Activated naive CD8-positive, alpha-beta T cell treated with anti-CD3 and anti-CD28 coated beads, Interleukin-2, amount 10 ng/mL, durations not matched to agents 7 days and 5 days (primary cell): ENCODE measurements at places on chromosomes 3 and 15. TPM values are rescaled to one million over a fixed set of nuclear protein-coding genes. Genes with fewer than 3 reads are reported as not detected.

GRCh38 chr3:109545746-109546145, 208.4 kb upstream of the DPPA4 start:
- peaks cover 5% of the 10 kb centered on the region for H3K27me3 ChIP-seq
- H3K4me3 ChIP-seq: no peak overlapping the region
- DNase-seq: no peak
- peaks cover under 1% of the 10 kb centered on the region for H3K36me3 ChIP-seq

DNA sequence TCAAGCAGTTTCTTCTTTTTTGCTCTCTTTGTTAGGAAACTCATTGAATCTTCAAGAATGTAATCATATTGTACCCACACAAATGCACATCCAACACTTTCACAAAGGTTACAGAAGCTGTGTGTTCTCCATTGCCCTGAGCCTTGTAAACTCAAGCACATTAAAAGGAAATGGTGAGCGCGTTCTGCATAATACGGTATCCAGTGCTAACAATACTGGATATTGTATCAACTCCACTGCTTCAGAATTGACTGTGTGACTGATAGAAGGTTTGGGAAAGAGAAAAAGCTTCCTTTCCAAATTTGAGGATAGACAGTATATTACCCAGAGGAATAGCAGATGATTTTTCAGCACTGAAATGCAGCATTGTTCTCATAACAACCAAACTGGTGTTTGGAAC, 268.9 kb upstream of the RBMS3 start:
- no peak overlapping the region for H3K4me3 ChIP-seq
- no peaks in the 10 kb centered on the region for H3K36me3 ChIP-seq
- H3K27me3 ChIP-seq: peaks cover 5% of the 10 kb centered on the region
- no peak for DNase-seq

DNA sequence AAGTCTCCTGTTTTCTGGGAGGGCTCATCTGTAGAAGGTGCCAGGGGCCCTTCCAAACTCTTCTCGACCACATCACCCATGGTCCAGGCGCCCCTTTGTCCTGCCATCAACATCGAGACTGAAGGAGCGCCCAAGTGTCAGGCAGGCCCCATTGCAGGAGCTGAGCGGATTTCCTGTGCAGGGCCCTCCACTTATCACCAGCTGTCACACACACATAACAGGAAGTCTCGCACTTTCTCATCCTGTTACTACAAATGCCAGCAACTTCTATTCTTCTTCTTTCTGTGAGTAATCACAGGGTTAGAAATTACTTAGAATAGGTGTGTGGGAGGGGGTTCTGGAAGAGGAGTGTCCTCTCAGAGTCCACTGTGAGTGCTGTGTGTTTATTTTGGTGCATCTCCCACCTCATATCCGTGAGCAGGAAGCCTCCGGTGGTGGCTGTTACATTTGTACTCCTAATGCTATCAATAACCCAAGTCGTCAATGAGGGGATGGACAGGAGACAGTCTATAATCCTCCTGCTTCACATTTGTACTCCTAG, at the start of gene KLHL6:
Gene KLHL6 (minus strand): TSS at position 166 of the 541 bp plus-strand sequence. CDS start 53 bp downstream, at position 113.
- peaks cover 12% of the 10 kb centered on the region for H3K36me3 ChIP-seq
- H3K27me3 ChIP-seq: no peaks in the 10 kb centered on the region
- H3K27ac ChIP-seq: peak within 1 kb of the TSS; percentile 98
- peak; percentile 72 for DNase-seq

DNA sequence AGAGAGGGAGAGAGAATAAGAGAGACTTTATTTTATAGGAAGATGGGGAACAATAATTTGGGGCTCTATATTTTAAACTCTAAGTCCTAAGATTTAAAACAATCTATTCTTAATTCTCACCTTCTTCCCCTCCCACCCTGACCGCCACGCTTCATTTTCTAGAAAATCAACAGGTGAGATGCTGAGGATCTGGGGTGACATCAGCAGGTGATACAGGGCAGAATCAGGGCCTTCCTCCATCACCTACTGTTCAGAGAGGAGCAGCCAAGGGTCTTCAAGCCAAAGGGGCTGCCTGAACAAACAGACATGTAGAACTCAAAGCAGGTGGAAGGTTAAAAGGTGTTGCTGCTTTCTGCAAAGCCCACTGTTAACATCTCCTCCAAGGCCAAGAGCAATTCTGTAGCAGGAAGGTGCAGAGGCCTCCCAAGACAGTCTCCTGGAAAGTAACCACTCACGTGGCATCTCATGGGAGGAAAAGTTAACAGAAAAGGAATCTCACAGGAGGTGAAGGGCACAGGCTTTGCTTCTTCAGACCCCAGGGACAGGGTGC, 183.6 kb upstream of the TLE3 start:
- no peak overlapping the region for H3K4me3 ChIP-seq
- H3K4me1 ChIP-seq: peaks cover 8% of the 10 kb centered on the region
- H3K27ac ChIP-seq: no peak overlapping the region
- DNase-seq: no peak
- no peaks in the 10 kb centered on the region for H3K36me3 ChIP-seq
- peaks cover 3% of the 10 kb centered on the region for H3K27me3 ChIP-seq

DNA sequence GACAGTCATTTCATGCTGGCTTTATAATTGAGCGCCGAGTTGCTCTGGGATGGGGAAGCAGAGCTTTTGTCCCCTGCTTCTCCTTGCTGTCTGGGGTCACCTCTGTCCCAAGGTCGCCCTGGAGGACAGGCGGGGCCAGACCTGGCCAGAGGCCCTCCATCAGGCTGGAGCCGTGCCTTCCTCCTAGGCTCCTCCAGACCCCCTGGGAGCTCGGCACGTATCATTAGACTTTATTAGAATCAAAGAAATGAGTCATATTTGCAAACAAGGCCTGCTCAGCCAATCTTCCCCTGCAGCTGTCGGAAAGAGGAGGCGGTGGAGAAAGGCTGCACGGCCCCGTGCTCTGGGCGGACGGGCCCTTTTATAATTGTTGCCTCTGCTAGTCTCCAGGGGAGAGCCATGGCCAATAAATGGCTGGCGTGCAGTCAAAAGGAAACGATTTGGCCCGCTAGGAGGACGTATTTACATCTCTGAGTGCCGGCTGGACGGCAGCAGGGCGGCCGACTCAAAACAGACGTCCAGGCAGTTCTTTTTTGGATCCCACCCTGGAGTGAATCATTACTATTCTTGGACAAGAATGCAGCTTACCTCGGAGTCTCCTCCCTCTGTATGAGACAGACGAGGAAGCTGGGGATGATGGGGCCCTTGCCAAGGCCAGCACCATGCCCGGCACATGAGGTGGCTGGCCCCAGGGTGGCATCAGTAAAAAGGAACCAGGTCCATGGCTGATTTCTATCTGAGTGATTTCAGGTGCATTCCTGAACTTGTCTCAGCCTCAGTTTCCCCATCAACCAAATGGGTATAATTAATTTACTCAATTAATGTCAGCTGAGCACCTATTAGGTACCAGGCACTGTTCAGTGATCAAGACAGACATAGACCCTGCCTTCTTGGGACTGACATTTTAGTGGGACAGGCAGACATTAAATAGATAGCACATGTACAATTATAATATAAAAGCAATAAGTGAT, 50.6 kb downstream of the SLC6A6 start:
- no peak overlapping the region for H3K4me3 ChIP-seq
- no peak for DNase-seq
- no peaks in the 10 kb centered on the region for H3K27me3 ChIP-seq
- peaks cover 7% of the 10 kb centered on the region for H3K36me3 ChIP-seq

DNA sequence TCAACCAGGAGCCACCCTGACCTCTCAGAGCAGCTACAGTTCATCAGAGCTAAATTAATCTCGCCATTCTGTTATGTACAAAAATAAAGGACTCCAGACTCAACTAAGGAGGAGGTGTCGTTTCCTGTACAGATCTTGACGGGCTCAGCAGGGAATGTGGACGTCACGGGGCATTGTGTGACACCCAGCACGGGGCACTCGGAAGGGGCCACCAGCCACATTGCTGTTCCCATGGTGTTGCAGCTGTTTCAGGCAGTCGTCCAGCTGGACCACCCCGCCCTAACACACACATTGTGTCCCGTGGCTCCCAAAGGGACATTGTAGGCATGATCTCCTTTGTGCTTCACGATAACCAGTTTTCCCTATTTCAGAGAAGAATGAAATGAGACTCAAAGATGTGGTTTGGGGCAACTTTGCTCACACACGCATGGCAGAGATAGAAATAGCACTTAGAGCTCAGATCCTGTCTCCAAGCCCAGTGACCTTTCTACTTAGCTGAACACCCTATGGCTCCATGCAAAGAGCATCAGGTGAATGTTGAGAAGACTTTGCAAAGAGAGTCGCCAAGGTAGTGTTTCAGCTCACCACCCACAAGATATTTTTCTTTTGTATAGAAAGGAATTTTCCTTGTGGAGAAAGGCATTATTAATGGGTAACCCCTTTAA, 5.5 kb downstream of the SSUH2 start:
- no peaks in the 10 kb centered on the region for H3K36me3 ChIP-seq
- H3K27me3 ChIP-seq: peaks cover 8% of the 10 kb centered on the region
- H3K4me3 ChIP-seq: no peak overlapping the region
- H3K27ac ChIP-seq: no peak overlapping the region
- no peaks in the 10 kb centered on the region for H3K4me1 ChIP-seq

DNA sequence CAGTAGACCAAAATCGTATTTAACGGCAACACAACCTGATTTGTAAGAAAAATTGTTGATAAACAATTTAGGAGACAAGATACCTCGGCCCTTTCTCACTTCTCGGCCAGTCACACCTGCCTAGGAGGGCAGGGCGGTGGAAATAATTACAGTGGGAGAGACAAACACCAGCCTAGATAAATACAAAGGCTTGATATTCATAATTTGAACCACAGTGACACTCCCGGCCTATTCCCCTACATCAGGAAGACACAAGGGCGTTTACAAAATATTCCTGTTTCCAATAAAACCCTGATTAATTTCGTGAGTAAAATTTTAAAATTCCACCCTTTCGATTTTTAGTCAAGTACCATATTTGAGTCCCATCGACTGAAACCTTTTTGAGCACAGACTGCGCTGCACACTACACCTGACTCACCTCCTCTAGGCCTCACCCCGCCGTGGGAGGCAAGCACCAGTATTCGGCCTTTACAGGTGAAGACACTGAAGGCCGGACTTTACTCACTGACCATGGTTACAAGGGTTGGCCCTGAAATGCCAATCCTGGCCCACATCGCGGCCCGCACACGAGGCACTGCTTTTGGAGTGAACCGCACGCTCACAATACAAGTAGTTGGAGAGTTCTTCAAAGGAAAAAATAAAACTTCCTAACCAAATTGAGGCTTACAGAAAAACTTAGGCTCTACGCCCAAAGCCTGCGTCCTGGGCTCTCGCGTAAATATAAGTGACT, 794 bp downstream of the ARPP19 start:
- H3K4me1 ChIP-seq: peaks cover 35% of the 10 kb centered on the region
- peak overlapping the region; percentile 97 for H3K4me3 ChIP-seq
- H3K36me3 ChIP-seq: peaks cover 12% of the 10 kb centered on the region
- no peaks in the 10 kb centered on the region for H3K27me3 ChIP-seq
- peak overlapping the region; percentile 94 for H3K27ac ChIP-seq

CTDSPL gene
- total RNA-seq: 1.3 TPM

SPSB4 gene
- not detected for total RNA-seq

TMEM45A gene
- total RNA-seq: 0.78 TPM

MST1R gene
- total RNA-seq: 1.7 TPM

ACOX2 gene
- total RNA-seq: not detected

ST3GAL6 gene
- total RNA-seq: 0.69 TPM

CCDC13 gene
- not detected for total RNA-seq
